Esophagus mucosa (tissue), 1 donor: ENCODE measurements at places on chromosomes 7 and 10. TPM values are rescaled to one million over a fixed set of nuclear protein-coding genes. Genes with fewer than 3 reads are reported as not detected.

- ATAC-seq = no peak
These were observed 25.2 kb downstream of the NUP42 start for GRCh38 chr7:23207021-23207420.

- ATAC-seq = no peak
These were observed 48.2 kb upstream of the AGBL3 start for GRCh38 chr7:134938141-134938540.

- ATAC-seq = no peak
These were observed 6.9 kb downstream of the ITGB1 start for GRCh38 chr10:32951111-32951510.

DNA sequence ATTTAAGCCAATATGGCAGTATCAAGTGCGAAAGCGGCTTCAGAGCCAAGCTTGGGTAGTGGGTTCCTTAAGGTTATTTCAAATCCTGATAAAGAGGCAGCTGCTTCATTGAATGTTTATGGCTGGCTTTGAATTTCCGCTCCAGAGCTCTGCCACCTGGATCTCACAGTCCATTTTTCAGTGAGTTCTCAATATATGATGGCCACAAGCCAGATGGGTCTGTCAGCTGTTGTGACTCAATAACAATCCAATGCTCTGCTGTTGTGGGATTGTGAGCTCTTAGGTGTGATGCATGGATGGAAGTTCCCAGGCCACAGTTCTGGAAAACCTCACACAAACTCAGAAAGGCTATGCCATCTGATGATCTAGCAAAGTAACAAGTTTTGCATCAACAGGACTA, 743.8 kb upstream of the LRRN3 start:
- no peak for ATAC-seq

AKR1D1 gene
- not detected for total RNA-seq

ADAM22 gene
- 0.24 TPM for total RNA-seq

AKR1C8 gene
- total RNA-seq = not detected

GPR22 gene
- total RNA-seq = not detected

GRCh38 chr7:129199406-129199805, 11.0 kb downstream of the SMO start:
- no peak for ATAC-seq

- no peak for ATAC-seq
These were observed 502.1 kb downstream of the RPS24 start for GRCh38 chr10:78535716-78536218.

NANOS1 gene
- 1.3 TPM for total RNA-seq

CYP3A5 gene
- 26.4 TPM for total RNA-seq

- peak; percentile 35 for ATAC-seq
These were observed 51.0 kb upstream of the NKX6-2 start for GRCh38 chr10:132836832-132837540.

DNA sequence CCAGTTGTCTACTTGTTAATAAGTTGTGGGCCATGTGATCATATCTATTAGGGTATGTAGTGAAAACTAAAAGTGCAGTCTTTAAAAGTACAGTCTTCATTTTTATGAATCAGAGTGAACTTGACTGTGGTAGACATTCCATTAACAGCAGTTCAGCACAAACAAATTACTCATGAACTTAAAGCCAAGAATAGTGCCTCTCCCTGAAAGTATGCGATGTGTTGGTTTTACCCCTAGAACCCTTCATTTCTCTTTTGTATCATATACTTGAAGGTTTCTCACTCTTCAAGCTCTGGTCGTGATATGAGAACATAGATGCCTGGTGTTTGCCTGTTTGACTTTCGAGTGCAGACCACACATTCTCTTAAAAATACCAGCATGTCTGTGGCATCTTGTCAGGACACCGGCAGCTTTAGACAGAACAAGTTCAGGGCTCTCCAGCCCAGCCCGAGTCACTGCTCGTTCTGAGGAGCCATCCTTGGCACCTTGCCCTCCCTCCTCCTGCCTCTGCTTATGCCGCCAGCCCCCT, 159.3 kb downstream of the LCOR start:
- no peak for ATAC-seq

- ATAC-seq = no peak
These were observed 64.2 kb downstream of the TRIM24 start for GRCh38 chr7:138524259-138524658.

- ATAC-seq = no peak
These were observed 13.7 kb upstream of the SEMA3C start for GRCh38 chr7:80932536-80932935.

GRCh38 chr10:37619336-37619735, 238.1 kb downstream of the ZNF248 start:
- no peak for ATAC-seq

GRCh38 chr10:100748231-100749058, 3.1 kb downstream of the PAX2 start:
- ATAC-seq = no peak

BLNK gene
- 51.3 TPM for total RNA-seq

DNA sequence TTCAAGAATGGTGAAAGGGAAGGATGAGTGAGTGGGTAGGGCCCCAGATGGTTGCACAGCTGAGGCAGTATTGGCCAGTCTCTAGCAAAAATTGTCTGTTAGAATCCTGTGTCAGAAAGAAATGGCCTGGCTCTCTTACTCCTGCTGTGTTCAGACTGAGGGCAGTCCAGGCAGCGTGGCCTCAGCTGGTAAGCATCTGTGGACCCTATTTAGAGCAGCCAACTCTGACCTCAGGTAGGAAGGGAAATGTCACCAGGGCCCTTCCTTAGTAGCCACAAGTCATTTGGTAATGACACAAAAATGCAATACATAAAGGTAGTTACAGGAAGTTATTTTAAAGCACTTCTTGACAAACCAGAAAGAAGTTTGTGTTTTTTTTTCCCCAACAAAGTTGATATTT, 1194.7 kb downstream of the CNTNAP2 start:
- no peak for ATAC-seq

GRCh38 chr10:99973190-99973589, 36.6 kb downstream of the DNMBP start:
- no peak for ATAC-seq

FOXP2 gene
- 5.0 TPM for total RNA-seq

DNA sequence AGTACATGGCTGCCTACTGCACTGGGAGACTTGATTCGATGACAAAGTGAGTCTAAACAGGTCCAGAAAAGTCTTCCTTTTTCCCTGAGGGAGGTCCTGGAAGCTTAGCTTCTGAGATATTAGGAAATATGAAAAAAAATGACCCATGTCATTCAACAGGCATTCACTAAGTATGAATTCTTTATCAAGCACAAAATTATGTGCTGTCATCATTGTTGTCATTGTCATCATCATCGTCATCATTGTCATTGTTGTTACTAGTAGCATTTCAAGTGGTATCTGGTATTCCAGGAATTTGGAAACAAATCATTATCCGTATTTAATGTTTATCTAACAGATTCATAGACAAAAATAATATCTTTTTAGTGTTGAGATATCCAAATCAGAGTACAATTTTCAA, 49.7 kb upstream of the HECTD2 start:
- ATAC-seq = no peak

DNA sequence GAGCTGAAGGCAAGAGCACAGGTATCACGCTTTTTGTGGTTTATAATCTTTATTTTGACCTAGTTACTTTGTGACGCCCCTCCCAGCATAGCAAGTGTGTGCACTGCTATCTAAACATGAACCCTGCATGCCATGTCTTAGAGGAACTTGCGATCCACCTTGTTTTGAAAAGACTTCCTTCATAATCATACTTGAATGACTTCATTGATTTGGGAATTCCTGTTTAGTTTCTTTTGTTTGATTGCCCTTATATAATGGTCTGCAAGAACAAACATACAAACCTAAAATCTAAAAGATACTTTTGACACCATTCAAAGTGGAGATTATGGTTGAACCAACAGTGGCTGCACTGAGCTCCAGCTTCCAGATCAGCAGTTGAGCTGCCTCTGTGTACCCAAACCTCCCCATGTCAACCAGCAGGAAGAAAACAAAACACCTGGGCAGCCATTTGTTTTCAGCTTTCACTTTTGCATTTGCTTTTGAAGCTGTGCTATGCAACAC, 132.6 kb downstream of the CELF2 start:
- ATAC-seq = no peak

DNA sequence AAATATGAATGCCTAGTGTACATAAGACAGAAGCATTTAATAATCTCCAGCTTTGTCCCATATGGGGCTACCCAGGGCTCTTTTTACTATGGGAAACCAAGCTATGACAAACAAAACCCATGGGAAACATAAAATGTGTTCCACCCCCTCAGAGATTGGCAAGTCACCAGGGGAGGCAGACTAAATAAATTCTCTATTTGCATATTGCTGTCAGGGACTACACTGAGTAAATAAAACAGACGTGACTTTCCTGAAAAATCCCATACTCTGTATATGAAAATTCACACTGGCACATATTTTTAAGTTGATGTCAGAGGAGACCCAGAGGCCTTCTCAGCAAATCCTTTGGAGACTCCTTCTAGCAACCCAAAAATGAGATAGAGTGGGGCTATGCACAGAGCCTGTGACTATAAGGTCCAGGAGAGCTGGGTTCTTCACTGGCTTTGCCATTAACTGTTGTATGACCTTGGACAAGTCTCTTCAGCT, 44.0 kb upstream of the HPSE2 start:
- no peak for ATAC-seq

DNA sequence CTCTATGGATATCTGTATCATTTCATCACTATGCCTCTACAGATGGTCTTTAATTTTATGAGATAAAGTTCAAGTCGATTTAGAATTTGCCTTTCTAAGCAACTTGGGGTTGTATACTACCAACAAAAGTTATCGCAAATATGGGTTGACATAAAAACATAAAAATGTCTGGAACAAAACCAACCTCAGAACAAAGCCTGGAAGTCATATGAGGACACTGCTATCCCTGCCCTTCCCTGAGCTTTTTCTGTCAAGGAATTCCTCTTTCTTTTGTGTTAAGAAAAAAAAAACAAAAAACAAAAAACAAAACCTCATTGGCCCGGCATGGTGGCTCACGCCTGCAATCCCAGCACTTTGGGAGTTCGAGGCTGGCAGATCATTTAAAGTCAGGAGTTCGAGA, 319.3 kb downstream of the CAMK1D start:
- no peak for ATAC-seq
